ENCODE measurements at places on chromosomes 5 and 9. TPM values are rescaled to one million over a fixed set of nuclear protein-coding genes. Genes with fewer than 3 reads are reported as not detected.

The TBC1D2 gene
- polyA plus RNA-seq: 17.2 TPM

The ADAMTSL1 gene
- 22.6 TPM for polyA plus RNA-seq

The OR13D1 gene
- polyA plus RNA-seq: not detected

- no peak for DNase-seq
Measured at GRCh38 chr5:169099801-169100734, 200.9 kb downstream of the SLIT3 start.

- no peak for DNase-seq
Measured at GRCh38 chr5:148374690-148375360, 8.9 kb upstream of the FBXO38 start.

GRCh38 chr5:120615967-120616645 is 152.0 kb downstream of the PRR16 start:
- DNase-seq: peak; percentile 63

DNA sequence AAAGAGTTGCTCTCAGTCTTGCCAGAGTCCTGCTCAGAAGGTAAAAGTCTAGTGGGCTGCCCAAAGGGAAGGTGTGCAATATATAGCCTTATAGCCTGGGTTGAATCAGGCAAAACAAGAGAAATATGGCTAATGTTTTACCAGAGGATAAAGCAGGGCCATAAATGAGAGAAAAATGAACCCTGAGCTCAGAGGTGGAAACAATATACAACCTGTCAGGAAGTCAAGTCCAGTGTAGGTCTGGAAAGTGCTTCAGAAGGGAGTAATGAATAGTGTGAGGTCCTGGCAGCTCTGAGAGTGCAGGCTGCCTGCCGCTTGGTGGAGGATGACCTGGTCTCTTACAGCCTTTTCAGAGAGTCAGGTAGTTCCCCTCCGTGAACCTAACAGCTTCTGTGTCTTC is 177.8 kb upstream of the TNC start:
- no peak for DNase-seq

GRCh38 chr9:98701576-98701975 is 7.2 kb downstream of the GABBR2 start:
- DNase-seq: no peak

DNA sequence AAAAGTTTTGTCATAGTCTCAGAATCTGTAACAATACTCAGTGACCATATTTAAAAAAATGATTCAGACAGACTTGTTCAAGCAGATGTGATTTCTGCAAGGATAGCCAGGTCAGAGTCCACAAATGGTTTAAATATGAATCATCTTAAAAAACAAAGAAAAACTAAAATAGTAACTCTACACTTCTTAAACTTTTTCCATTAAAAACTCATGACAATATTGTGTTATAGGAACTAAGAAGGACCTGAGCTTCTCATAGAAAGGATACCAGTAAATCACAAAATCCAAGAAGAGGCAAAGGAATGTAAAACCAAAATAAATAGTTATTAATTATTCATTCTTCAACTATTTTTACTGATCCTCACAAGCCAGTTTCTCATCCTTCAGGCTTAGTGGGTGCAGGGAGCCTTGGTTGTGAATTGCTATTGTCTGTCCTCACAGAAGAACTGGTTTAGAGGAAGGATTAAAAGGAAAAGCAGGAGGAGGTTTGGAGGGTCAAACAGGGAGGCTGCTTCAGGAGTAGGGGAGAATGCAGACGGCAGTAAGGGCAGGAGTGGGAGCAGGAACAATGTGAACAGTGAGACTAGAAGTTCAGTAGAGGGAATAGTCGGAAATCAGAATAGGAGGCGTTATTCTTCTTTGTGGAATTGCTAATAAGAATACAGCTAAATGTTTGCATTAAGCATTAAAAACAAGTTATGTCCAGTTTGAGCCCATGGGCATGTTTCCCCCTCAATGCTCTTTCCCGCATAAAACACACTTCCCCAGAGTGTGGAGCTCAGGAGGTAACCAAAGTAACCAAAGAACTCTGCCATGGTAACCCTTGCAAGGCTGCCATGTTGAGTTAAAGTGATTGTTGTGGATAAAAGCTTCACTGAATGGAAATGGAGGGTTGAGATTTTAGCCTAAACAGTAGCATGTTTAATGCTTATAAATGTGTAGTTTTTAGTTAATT is 110.7 kb downstream of the CCDC192 start:
- DNase-seq: no peak

DNA sequence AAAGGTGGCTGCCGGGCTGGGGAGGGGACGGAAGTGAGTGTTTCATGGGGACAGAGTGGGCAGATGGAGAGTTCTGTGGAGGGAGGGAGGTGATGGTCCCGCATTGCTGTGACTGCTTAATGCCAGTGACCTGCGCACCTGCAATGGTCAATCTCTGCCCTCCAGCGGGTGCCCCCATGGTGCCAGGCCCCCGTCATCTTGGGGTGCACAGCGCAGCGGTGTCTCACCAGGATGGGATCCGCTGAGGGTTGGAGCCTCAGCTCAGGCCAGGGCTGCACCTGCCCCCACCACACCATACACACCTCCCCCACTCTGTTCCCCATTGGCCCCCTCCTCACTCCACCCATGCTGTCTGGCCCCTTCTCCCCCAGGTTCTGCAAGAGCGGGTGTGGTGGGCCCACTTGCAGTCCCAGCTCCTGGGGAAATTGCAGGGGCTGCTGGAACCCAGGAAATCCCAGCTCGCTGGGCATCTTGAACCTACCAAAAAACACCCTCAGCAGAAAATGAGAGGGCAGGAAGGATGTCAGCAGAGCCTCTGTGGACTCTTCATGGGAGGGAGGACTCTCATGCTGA is 12.1 kb upstream of the CAMSAP1 start:
- DNase-seq: no peak

Measured in AG04450 (cell line).